Retinal pigment epithelial cell (primary cell): ENCODE measurements at places on chromosomes 2 and 18.

DNA sequence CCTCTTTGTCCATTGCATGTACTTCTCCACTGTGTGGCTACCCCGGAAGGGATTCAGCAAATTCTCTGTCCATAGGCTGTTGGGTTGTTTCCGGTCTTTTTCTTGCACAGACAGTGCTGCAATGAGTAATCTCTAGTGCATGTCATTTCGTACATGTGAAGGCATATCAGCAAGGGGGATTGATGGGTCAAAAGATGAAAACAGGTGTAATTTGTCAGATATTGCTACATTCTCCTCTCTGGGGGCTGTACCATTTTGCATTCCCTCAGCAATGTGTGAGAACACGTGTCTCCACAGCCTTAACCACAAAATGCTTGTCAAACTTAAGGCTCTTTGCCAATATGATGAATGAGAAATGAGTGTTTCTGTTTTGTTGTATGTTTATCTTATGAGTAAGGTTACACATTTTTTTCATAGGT, 60.5 kb downstream of the KLHL29 start:
- peak; percentile 42 for DNase-seq

DNA sequence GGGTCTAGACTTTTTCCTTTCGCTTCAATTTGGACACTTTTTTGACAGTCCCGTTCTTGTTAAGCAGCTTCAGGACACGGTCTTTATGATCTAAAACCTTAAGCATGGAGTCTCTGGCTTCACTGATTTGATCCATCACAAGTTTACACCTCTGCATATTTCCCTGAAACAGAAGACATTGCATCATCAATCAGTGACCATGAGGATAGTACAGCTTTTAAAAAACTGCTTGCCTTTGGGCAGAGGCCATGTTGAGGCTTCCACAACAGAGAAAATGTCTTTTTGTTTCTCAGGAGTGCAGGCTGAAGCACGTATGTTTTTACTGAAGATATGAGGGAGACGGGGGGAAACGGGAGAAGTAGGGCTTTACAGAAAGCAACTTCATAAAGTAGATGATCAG, 56.2 kb upstream of the AMMECR1L start:
- no peak for DNase-seq

GRCh38 chr18:62033207-62033606, 140.4 kb upstream of the RNF152 start:
- DNase-seq, result no peak

DNA sequence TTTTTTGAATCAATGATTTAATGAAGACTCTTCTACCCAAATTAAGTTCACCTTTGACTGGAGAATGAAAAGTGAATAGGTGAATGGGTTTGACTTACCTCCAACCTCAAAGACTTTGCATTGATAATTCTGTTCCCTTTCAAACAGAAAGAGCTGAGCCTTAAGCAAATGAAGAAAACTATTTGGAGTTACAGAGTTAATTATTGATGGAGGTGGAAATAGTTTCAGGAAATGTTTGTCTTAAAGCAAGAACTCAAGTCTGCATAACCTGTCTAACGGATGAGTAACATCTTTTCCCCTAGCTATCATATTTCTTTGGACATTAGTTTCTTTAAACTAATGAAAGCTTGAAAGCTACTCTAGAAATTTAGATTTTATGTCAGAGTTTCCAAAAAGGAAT, 166.5 kb downstream of the CERS6 start:
- no peak for DNase-seq

DNA sequence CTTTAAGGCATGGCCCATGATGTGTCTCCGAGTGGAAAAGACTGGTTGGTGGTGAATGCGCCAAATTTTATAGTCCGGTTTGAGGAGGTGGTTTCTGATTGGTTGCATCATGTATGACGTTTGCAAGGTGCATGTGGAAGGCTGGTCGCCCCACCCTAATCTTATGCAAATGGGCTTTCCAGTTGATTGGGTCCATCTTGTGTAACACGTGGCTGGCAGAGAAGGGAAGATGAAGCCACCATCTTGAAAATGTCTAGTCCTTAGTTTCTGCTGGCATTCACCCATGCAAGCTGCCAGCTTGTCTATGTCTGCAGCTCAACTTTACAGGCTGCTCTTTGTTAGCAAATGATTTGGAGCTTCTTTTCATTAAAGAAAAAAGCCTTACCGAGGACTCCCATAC, 132.2 kb downstream of the PIK3C3 start:
- DNase-seq, result no peak

- no peak for DNase-seq
These were observed 95.5 kb downstream of the C2orf74 start for GRCh38 chr2:61257446-61257845.

GRCh38 chr2:126788113-126788512, 110.6 kb upstream of the TEX51 start:
- no peak for DNase-seq

GRCh38 chr18:73007195-73007914, 139.6 kb upstream of the NETO1 start:
- DNase-seq, result no peak

- no peak for DNase-seq
These were observed 69.3 kb downstream of the ALPK2 start for GRCh38 chr18:58559427-58560186.

DNA sequence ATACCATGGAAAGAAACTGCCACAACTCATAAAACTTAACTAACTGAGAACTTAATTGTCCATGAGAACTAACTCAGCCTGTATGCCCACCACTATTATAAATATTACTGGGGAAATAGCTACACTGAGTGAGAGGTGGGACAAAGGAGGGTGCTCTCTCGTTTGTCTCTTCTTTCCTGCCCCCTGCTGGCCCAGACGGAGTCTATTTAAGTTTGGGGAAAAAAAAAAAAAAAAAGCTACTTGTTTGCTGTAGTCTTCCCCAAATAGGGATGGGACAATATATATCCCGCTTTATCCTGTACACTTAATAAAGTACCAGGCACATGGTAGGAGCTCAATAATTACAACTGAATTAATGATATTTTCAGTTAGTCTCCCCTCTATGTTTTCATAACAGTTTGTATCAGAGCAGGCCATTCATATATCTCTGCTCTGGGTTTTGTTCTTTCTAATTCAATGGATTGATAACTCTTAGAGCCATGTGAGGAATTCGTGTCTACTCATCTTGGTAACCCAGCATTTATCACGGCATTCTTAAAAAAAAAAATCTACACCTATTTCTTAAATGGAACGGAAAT, 647.6 kb upstream of the PKDCC start:
- DNase-seq, result no peak

DNA sequence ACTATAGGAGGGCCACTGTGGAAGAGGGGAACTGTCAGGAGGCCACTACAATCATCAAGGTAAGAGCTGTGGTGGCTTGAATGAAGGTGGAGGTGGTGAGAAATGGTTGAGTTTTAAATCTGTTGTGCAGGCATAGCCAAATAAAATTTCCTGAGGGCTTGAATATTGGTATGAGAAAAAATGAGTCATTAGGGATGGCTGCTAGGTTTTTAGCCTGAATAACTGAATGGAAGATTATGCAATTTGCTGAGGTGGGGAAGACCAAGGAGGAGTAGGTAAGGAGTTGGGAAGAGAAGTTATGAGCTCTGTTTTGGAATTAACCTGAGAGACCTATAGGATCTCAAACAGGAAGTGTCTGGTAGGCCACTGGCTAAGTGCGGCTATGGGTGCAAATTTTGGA, 84.0 kb downstream of the KLHL14 start:
- DNase-seq, result no peak

DNA sequence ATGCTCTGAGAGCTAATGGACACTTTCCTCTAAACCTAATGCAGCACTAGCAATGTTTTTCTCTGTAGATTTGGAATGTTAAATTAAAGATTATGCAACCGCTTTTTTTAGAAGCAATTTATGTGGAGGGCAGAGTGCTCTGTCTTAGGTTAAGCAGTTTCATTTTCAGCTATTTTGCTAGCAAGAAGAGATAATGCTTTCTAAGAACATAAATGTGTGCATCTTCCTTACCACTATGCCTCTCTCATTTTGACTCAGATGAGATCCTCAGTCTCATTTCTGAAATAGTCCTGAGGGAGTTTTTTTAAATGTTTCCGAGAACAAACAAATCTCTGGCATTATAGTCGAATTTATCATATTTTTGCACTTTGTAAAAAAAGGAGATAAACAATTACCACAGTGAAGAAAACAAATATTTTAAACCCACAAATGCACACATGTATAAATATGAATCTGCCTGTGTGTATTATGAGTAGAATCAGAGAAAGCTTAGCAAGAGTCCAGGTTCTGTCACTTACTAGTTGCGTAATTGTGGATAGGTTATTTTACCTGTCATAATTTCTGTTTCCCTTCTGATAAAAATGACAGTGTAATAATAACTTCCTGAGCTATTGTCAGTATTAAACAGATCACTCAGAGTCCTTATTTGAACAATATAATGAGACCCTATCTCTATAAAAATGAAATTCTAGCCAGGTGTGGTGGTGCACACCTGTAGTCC, 207.7 kb upstream of the CRIM1 start:
- no peak for DNase-seq

DNA sequence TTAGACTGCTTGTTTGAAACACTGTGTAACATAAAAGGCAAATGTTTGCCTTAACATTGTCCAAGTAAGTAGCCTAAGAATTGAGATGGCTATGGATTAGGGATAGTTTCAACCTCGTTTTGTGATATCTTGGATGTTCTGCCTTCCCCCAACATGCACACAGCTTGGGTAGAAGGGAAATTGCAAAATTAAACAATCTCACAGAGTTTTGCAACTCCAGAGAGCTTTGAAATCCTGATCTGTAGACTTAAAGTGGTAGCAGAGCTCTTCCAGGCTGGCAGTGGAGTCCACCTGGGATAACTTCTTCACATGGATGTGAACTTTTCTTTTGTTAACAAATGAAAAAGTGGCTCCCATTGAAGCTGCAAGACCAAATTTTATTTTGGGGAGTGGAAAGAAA, 59.6 kb downstream of the CHRNA1 start:
- DNase-seq, result no peak

DNA sequence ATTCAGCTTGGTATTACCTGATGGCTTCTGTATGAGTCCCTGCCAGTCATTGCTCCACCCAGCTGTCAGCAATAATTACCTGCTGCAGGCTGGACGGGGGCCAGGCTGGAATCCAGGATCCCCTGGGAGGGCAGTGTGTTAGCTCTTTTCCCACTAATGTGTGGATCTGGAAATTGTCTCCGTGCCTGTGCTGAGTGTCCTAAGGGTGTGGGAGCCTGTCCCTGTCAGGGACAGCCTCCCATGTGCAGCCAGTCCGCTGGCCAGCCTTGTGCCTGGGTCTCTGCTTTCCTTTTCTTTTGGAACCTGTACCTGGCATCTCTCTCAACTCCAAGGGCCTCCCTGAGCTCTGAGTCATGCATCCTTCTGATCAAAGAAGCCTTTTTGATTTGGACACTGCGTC, 107.2 kb upstream of the SPRED2 start:
- no peak for DNase-seq

DNA sequence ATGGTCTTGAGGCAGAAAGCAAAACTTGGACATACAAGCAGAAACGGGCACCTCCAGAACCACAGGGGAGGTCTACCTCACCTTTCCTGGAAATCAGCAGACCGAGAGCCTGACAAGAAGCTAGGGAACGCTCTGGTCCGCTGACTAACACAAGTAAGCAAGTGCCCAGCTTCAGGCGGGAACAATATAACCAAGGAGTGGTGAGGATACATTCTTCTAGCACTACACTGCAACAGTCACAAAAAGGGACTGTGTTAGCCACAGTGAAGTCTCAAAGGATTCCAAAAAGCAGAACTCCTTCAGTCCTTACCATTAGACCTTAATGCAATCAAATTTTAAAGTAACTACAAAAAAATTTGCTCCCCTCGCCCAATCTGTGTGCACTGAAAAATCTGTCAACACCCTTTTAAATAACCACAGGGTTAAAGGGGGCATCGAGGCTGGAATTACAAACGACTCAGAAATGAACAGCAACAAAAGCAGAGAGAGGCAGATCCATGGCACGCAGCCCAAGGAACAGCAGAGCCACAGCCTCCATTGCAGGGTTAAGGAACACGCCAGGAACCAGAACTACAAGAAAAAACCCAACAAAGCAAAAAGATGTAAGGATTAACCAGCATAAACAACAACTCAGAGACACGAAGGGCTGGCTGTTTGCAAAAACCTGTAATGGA, 7.1 kb downstream of the THAP4 start:
- DNase-seq, result no peak

DNA sequence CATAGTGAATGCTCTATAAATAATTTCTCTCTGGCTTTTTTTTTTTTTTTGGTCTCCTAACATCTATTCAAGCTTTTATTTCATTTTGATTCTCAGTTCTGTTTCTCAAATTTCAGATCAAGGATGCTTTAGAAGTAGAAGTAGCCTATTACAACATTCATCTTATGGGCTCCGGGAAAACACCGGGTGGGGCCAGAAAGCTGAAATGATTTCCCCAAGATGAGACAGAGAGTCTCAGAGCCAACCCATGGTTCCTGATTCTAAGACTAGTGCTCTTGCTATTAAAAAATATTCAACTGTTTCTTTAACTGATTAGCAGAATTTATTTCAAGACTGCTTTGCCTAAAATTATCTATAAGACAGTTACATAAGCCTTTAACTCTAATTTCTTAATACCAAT, 147.2 kb upstream of the CCDC68 start:
- no peak for DNase-seq

DNA sequence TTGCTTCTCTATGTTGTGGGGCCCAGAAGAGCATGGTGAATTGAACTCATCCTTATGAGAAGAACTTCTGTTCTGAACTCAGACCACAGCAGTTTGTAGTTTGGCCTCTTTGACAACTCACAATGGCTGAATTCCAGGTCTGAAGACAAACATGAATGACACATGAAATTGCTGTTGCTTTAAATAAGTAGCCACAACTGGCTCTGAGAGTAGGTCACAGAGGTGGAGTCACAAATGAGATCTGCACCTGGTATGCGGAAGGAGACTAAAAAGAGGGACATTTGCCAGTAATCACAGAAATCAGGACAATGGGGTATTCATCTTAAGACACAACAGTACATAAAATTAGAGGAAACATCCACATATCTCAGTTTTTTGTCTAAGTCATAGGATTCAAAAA, 290.3 kb upstream of the MMADHC start:
- no peak for DNase-seq

DNA sequence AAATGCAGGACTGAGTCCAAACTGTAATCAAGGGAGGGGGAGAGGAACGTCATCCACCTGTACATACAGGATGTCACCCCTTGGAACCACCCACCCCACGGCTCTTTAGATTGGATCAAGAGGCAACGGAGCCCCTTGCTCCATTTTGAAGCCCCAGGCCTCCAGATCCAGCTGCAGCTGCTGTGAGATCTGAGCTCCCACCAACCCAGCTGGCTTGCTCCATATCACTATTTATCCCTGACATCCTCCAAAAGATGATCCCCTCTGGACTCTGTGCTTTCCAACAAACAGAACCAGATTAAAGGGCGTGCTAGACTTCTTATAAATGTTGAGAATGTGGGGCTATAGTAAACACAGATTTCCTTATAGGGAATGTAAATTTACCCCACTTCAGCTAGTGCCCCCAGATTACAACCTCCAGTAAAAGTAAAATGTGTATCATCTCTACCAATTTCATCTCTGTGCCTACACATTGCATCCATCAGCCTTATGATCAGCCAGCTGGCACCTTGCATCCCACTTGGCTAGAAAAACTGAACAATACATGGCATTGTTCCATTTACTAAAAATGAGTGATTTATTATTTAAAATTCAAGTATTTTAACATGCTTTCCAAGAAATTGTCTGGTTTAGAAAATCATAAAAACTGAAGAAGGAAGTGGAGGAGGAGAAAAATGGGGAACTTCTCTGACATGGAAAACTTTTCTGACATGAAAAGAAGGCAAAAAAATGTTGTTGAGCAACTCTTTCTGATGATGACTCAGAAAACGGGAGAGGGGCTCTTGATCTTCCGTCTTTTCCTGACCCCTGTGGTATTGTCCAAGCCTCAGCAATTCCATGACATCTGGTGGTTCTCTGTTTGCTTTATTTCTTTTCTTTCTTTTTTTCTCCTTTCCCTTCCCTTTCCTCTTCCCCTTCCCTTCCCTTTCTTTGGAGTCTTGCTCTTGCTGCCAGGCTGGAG, 262.6 kb upstream of the THUMPD2 start:
- no peak for DNase-seq
